Left forelimb (tissue), 1 donor: ENCODE measurements at places on chromosomes 16 and 17.

- no peak for DNase-seq
Observed at GRCh38 chr16:87176735-87177134, 140.5 kb downstream of the C16orf95 start.

- no peak for DNase-seq
Observed at GRCh38 chr17:29138971-29139691, 41.1 kb downstream of the MYO18A start.

- DNase-seq, result no peak
Observed at GRCh38 chr17:9615486-9615885, 29.8 kb upstream of the USP43 start.

DNA sequence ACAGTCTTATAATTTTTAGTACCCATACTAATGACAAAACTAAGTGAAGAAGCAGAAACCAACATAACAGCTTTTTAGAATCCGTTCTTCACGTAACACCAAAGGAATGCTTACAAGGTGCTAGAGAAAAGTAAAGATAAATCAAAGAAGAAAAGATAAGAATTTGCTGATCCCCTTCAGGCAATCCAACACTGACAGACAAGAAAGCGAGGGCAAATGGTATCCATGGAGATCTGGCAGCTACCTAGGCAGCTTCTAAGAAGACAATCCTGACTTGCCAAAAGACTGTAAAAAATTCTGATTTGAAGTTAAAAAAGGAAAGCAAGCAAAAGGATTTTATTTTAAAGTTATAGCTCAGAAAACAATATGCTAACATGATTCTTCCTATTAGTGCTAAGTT, 14.6 kb downstream of the BBS2 start:
- DNase-seq, result no peak

- no peak for DNase-seq
Observed at GRCh38 chr17:5092218-5093010, 14.1 kb downstream of the ZFP3 start.

- no peak for DNase-seq
Observed at GRCh38 chr16:24102209-24102660, 153.9 kb upstream of the CACNG3 start.

GRCh38 chr17:81200695-81201580, 21.8 kb downstream of the CEP131 start:
- DNase-seq, result no peak

- DNase-seq, result no peak
Observed at GRCh38 chr16:86958423-86958822, 358.8 kb downstream of the C16orf95 start.
